AG08395 (cell line): ENCODE measurements at places on chromosomes 4 and X.
A peak's percentile ranks its signal among the peaks of the same experiment; 100 is the strongest.

DNA sequence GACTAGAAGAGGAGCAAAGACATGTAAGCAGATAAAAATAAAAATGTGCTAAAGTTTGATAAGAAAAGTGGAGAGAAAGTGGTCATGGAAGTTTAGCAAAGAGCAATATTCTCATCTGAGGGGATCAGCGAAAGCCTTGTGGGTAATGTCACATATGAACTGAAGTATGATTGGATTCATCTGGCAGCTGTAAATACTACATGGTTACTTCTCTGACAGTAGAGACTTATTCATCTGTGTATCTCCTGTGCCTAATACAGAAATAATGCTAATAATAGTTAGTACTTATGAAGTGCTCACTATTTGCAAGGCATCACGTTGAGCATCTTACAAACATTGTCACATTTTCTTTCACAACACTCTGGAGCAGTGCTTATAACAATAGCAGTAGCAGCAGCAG is 8.9 kb upstream of the IGSF1 start:
- DNase-seq: no peak

DNA sequence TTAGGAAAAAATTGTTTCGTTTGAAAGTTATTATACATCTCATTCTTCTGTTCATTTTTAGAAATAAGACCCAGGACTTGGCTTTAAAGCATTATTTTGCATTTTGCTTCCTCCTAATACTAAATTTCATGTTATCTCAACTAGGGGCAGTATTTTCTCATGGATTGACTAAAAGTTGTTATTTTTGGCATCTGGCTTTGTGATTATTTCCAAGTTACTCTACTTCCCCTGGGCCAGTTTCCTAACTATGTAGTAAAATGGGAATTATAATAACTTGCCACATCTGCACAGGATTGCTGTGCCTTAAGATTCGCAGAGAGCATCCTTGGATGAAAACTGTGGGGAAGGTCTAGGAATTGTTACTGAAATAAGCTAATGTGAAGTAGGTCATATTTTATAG is 3.0 kb downstream of the RBPJ start:
- no peak for DNase-seq

- DNase-seq: peak; percentile 34
These were observed 197.2 kb downstream of the ARHGAP24 start for GRCh38 chr4:85672116-85672515.

DNA sequence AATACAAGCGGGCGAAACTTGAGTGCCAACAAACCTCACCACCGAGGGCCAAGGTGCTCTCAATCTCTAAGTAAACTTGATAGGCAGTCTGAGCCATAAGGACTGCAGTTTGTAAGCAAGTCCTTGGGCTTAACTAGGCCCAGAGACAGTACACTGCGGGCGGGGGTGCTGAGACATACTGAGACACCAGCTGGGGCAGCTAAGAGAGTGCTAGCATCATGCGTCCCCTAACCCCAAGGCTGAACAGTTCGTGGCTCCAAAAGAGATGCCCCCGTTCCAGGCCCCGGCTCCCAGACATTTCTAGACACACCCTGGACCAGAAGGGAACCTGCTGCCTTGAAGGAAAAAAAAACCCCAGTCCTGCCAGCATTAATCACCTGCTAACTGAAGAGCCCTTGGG is 126.8 kb upstream of the PRDX4 start:
- DNase-seq: no peak

- no peak for DNase-seq
These were observed 161.0 kb downstream of the CPE start for GRCh38 chr4:165539801-165540200.

DNA sequence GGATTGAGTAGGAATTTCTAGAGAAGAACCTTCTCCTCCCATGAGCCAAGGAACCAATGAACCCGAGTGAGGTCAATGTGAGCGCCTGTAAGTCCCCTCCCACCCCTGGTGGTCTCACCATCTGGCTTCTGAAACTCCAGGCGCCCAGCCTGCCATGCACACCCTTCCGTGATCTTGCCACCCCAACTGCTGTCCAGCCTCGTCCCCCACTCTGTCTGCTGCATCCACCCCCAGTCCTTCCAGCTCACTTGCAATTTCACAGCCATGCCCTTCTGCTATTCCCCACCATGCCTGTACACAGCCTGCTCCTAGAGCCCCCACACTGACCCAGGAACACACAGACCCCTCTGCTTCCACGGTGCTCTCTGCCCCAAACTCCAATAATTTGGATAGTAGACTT is 323.7 kb downstream of the STK32B start:
- no peak for DNase-seq

DNA sequence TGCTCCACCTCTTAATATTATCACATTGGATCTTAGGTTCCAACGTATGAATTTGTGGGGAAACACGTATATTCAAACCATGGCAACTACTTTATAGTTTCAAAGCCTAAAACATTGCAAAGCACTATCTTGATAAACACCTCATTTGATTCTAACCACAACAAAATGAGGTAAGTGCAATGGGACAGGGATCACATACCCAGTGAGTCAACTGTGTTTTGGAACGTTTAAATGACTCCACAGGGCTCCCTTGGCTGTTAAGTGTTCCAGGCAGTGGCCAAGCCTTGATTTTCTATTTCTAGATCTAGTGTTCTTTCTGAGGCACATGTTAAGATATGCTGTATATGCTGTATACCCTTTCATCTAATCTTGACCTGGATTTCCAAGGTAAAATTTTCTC is 54.5 kb upstream of the C1QTNF7 start:
- peak; percentile 35 for DNase-seq

DNA sequence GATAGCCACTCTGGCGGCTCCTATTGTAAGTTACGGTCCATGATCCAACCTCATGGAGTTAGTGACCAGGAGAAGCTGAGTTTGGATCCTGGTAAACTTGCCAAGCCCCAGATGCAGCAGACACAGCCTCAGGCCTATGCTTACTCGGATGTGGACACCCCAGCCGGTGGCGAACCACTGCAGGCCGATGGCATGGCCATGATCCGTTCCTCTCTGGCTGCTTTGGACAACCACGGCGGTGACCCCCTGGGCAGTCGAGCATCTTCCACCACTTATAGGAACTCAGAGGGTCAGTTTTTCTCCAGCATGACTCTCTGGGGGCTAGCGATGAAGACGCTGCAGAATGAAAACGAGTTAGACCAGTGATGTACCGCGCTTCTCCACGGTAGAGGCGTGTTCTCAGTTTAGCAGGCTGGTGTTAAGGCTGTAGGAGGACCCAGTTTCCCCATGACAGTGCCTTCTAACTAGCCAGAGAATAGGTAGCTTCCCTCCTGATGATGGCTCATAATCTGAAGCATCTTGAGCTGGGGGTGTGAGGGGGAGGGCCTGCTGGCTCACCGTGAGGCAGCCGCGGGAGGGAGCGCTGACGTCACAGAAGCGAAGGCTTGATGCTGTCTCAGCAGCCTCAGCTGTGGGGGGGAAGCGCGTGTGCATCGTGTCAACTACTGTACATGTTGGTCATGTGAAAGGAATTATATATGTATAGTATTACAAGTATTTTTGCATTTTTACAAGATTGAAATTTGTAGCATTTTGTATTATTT is 31.1 kb downstream of the ZBTB49 start:
- DNase-seq: no peak

DNA sequence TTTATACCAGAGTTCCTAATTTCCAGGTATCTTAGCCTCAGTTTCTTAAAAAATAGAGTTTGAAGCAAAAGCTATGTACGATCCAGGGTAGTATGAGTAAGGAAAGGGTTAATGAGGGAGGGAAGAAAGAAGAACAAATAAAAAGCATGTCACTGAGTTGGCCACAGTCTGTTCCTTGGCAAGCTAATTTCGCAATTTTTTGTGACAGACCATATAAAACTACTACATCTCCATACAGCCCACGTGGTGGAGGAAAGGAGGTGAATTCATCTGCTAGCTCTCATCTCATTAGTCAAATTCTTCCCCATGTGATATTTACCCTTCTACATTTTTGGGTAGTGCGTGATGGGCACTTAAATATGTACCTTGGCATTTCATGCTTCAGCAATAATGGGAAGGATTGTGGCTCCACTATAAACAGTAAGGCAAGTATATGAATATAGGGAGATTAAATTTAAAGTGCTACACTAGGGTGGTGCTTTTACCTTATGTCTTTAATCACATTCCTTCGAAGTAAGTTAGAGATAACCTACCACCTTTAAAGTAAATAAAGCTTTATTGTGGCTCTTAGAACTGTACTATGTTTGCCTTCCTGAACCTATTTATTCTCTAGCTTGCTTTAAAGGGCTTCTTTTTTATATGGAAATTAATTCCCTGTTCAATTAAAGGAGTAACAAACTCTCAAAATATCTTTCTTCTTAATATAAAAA is 102.1 kb upstream of the VAMP7 start:
- no peak for DNase-seq

DNA sequence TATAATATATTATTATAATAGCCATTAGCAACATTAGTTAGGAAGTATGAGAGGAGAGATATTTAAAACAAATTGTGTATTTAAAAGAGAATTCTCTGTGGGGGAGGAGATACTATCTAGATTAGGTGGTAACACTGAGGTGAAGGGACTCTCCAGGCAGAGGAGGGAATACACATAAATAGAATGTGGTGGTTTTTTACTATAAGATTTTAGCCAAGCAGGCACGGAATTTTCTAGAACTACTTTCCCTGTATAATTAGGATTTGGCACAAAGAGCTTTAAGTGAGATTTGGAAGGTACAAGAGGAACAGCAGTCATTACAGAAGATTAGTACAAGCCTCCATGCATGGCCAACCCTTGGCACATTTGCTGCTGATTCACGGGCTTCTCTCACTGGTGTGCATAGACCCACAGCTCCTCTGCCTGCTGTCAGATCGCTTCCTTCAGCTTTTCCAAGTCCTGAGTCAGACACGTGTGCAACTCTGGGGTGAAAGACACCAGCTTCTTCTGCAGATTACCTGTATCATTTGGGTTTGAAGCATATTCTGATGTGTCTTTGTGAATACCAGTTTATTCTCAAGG is 685.5 kb downstream of the KCTD8 start:
- DNase-seq: no peak

GRCh38 chrX:1450361-1451161 is 2.1 kb downstream of the ASMTL start:
- DNase-seq: no peak

DNA sequence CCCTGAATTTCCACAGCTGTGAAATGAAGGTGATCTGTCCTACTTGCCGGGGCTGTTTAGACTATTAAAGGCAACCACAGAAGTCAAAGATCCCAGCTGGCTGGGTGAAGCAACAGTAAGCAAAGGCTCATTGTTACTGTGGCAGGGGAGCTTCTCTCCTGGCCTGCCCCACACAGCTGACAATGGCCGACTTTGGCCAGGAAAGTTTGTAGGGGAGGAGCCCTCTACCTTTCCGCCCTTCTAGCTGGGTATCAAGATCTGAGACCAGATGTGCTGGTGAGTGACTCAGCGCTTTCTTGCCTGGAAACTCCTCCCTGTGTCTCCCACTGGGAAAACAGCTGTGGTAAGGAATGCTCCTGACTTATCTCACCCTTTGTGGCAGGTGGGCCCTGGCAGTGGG is 21.1 kb downstream of the RASSF6 start:
- peak; percentile 4 for DNase-seq

DNA sequence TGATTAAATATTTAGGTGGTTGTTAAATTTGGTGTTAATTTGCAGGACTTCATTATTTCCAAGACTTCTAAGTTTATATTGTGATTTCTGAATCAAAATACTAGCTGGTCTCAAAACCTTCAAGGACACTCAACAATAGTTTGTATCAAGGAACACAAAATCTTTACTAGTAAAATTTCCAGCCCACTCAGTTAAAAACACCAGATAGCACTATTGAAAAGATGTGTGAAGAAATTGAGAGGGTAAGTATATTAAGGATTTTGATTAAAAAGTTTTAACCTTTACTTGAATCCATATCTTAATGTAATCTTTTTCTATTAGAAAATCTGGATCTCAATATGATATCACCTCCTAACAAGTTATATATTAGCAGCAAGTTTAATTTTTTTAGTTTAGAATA is 89.3 kb upstream of the UGT8 start:
- DNase-seq: no peak

- peak; percentile 17 for DNase-seq
These were observed 128.4 kb downstream of the REELD1 start for GRCh38 chr4:146342600-146343192.

DNA sequence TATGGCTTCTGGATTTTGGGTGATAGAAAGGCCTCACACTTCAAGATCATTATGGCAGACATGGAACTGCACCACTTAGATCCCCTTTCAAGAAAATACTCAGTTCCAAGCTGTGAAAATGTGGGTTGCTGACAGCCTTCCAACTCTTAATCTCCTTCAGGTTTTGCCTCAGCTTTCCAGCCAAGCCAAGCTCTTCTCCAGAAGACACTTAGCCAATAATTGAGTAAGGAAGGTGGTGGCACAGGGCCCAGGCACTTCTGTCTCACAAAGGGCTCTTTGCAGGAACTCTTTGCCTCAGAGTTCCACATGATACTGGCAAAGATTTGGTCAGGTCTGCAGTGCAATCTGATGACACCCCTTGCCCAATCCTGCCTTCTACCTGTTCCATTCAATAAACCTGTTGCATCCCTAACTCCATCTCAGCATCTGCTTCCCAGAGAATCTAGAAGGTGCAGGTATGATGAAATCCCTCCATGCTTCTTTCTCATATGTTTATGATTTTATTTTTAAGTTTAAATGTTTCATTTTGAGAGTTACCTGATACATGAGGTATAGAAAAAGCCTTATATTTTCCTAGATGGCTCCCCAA is 30.6 kb downstream of the ANXA5 start:
- no peak for DNase-seq

DNA sequence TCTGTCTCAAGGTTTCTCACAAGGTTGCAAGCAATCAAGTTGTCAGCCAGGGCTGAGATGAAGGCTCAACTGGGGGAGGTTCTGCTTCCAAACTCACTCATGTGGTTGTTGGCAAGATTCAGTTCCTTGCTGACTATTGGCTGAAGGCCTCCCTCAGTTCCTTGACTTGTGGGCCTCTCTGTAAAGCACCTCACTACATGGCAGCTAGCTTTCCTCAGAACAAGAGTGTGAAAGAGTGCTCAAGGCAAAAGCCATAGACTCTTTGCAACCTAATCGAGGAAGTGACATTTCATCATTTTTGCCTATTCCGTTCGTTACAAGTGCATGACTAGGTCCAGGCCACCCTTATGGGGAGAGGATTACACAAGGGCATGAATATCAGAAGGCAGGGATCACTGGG is 52.0 kb downstream of the CXorf58 start:
- no peak for DNase-seq

DNA sequence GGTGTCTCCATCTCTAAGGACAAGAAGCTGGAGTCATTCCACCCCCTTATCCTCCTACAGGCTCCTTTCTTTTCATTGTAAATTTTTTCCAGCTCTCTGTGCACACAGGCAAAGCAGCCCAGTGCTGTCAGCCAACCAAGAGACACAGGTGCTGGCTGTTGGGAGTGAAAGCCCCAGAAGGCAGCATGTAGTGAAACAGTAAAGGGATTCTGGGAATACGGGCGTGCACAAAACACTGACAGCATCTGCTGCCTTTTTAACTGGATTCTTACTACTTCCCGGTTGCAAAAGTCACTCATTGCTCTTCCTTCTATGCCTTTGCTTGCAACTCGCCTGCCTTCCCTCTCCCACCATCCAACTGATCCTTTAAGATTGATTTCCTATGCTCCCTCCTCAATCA is 208.6 kb upstream of the PRPS2 start:
- DNase-seq: no peak

- DNase-seq: no peak
These were observed 47.4 kb downstream of the SMIM14 start for GRCh38 chr4:39591290-39591689.
